ENCODE measurements at places on chromosomes 4 and X.

DNA sequence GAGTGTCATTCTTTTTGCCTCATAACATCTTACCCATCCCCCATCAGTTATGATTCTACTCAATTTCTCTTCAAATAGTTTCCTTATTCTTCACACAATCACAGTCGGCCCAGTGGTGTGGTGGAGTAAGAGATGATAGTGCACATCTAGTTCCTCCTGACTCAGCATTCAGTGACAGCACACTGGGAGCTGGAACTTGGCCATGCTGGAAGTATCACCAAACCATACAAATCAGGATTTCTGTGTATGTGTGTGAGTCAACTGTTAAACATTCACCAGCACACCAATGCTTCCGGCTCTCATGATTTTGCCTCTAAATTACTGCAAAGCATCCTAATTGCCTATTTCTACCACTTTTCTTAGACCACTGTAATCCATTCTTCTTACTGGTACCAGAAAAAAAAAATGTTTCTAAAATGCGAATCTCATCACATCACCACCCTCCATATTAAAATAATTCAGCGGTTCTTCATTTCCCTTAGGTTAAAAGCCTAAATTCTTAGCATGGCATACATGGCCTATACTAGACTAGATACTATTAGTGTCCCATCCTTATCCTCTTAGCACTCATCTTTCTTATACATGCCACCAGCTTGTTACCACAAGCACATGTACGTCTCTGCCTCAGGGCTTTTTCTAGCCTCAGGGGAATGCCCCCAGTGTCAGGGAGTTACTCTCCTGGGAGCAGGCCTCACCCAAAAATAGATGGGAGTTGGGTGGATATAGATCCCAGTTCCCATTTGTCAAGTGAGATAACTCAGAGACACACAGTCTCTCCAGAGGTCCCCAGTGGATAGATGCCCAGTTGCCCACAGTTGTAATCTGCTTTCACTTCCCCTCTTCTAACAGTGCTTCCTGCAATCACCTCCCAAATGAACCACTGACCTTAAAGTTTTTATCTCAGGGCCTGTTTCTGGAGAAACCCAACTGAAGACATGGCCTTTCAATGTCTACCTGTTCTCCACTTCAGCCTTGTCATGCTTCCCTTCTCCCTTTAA is 49.2 kb upstream of the DDX53 start:
- DNase-seq, result no peak

- DNase-seq, result no peak
Observed at GRCh38 chrX:122113376-122113775, 1066.0 kb downstream of the GLUD2 start.

DNA sequence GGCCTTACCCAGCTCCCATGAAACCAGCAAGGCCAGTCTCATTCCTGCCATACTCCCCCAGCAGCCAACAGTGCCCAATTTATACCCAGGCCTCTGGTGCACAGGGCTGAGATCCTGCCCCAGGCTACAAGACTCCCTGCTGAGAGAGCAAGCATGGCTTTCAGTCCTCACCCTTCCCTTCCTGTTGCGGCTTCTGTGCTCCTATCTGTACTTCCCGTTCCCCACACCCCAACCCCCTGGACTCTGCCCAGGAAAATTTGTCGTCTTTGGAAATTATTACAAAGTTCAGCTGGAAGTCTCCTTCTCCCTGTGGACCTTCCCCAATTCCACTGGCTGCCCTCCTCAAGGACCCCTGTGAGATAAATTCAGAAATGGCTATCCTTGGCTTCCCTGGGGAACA is 84.1 kb upstream of the GK2 start:
- DNase-seq, result no peak

- no peak for DNase-seq
Observed at GRCh38 chrX:18394477-18394876, 30.9 kb upstream of the CDKL5 start.

GRCh38 chr4:71498002-71498401 is 159.2 kb downstream of the SLC4A4 start:
- no peak for DNase-seq

GRCh38 chr4:185144601-185145240 is 1.7 kb downstream of the SLC25A4 start:
- no peak for DNase-seq

- no peak for DNase-seq
Observed at GRCh38 chrX:76987381-76987780, 459.8 kb upstream of the FGF16 start.

GRCh38 chrX:123884809-123885408 is 25.1 kb downstream of the XIAP start:
- DNase-seq, result no peak

GRCh38 chr4:81666491-81666890 is 194.8 kb upstream of the RASGEF1B start:
- DNase-seq, result no peak

DNA sequence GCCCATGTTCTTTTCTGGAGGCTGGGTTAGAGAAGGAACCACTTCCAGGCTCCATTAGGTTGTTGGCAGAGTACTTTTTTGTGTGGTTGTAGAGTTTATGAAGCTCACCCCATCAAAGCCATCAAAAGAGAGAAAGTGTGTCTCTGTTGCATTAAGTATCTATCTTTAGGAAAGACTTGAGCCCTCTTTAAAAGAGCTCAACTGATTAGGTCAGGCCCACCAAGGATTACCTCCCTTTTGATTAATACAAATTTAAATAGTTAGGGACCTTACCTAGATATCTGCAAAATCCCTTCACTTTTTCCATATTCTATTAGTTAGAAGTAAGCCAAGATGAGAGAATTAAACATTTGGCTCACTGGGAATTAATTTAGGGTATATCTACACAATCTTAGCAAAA is 460.4 kb downstream of the PPARGC1A start:
- DNase-seq, result no peak

DNA sequence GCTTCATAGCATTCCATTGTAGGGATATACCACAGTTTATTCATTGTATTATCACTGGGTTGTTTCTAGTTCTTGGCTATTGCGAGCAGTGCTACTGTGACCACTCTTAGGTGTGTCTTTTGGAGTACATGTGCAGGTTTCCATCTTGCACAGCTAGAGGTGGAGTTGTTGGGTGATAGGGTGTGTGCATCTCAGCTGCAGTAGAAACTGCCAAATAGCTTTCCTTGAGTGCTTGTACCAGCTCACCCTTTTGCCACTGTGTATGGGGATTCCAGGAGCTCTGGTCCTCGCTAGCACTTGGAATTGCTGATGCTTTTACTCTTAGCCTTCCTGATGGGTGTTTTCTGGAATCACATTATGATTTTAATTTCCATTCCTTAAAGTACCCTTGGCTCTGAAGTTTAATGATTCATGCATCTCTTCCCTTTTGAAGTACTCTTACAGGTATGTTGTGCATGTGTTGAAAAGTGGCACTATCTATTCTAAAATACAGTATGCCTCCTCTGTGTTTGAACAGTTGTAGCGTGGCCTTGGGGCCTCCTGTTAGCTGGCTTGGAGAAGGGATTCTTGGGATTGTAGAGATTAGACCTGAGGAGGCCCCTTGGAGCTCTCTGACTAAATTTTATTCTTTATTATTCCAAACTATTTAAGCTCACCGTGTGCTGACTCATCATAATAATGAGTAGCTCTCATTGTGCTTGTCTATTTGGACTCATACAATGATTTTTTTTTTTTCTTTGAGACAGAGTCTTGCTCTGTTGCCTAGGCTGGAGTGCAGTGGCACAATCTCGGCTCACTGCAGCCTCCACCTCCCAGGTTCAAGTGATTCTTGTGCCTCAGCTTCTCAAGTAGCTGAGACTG is 38.4 kb downstream of the HTT start:
- no peak for DNase-seq

Measured in activated CD4-positive, alpha-beta T cell treated with anti-CD3 and anti-CD28 coated beads for 4 hours (primary cell).